Subcutaneous adipose tissue (tissue), 4 donors: ENCODE measurements at places on chromosomes 6 and 20. TPM values are rescaled to one million over a fixed set of nuclear protein-coding genes. Genes with fewer than 3 reads are reported as not detected.

ARHGAP40 gene
- total RNA-seq = not detected

IFT52 gene
- total RNA-seq = 21.6 TPM

FLRT3 gene
- total RNA-seq = 0.22 TPM

KIF6 gene
- 0.19 TPM for total RNA-seq

CHMP4B gene
- 79.5 TPM for total RNA-seq

RCAN2 gene
- 17.2 TPM for total RNA-seq

SPDEF gene
- total RNA-seq = not detected

PPP1R3D gene
- 6.6 TPM for total RNA-seq

PCK1 gene
- 267 TPM for total RNA-seq

CDH4 gene
- total RNA-seq = not detected

MUCL3 gene
- not detected for total RNA-seq

C6orf52 gene
- 1.3 TPM for total RNA-seq

HSPA1L gene
- 2.9 TPM for total RNA-seq

RAET1L gene
- total RNA-seq = not detected

EDEM2 gene
- 35.7 TPM for total RNA-seq

THBD gene
- 17.8 TPM for total RNA-seq

OR2B6 gene
- not detected for total RNA-seq

LRRN4 gene
- not detected for total RNA-seq

OXT gene
- total RNA-seq = 2.0 TPM

SRSF12 gene
- total RNA-seq = not detected

TRAPPC3L gene
- not detected for total RNA-seq

VSX1 gene
- not detected for total RNA-seq

PRSS16 gene
- total RNA-seq = not detected

ADGRB3 gene
- 1.9 TPM for total RNA-seq

OR12D3 gene
- total RNA-seq = not detected

COL21A1 gene
- total RNA-seq = 1.8 TPM

WFDC13 gene
- not detected for total RNA-seq

SDC4 gene
- 65.4 TPM for total RNA-seq

PHACTR1 gene
- total RNA-seq = 2.6 TPM

GPR6 gene
- not detected for total RNA-seq

C6orf118 gene
- total RNA-seq = not detected

BACH2 gene
- total RNA-seq = 1.7 TPM

CD24 gene
- 1.6 TPM for total RNA-seq

PKHD1 gene
- 1.1 TPM for total RNA-seq

PXDC1 gene
- 116 TPM for total RNA-seq

ZSCAN31 gene
- total RNA-seq = 5.1 TPM

SLC22A3 gene
- total RNA-seq = 6.8 TPM

TOP1 gene
- 59.2 TPM for total RNA-seq

SIRPG gene
- total RNA-seq = not detected

CST4 gene
- not detected for total RNA-seq

FAM83B gene
- total RNA-seq = not detected

SOBP gene
- 4.2 TPM for total RNA-seq

HLA-F gene
- 27.6 TPM for total RNA-seq

LGSN gene
- not detected for total RNA-seq

CD109 gene
- 28.2 TPM for total RNA-seq

SPTLC3 gene
- 10.9 TPM for total RNA-seq

HRH3 gene
- not detected for total RNA-seq

TREM1 gene
- 9.5 TPM for total RNA-seq

VARS2 gene
- total RNA-seq = 40.3 TPM

TNFRSF21 gene
- 14.7 TPM for total RNA-seq

ENPP4 gene
- 17.0 TPM for total RNA-seq

ADTRP gene
- total RNA-seq = 0.44 TPM

EFCAB8 gene
- not detected for total RNA-seq

TULP1 gene
- not detected for total RNA-seq

TMX4 gene
- total RNA-seq = 34.0 TPM

MAPK14 gene
- 91.7 TPM for total RNA-seq
